Pancreas (tissue), 10 donors: ENCODE measurements at places on chromosomes 2 and 18. TPM values are rescaled to one million over a fixed set of nuclear protein-coding genes. Genes with fewer than 3 reads are reported as not detected.

The MEIS1 gene
- total RNA-seq = 61.6 TPM

GRCh38 chr2:190649798-190650390 lies 1.0 kb downstream of the NAB1 start:
- no peak for DNase-seq

DNA sequence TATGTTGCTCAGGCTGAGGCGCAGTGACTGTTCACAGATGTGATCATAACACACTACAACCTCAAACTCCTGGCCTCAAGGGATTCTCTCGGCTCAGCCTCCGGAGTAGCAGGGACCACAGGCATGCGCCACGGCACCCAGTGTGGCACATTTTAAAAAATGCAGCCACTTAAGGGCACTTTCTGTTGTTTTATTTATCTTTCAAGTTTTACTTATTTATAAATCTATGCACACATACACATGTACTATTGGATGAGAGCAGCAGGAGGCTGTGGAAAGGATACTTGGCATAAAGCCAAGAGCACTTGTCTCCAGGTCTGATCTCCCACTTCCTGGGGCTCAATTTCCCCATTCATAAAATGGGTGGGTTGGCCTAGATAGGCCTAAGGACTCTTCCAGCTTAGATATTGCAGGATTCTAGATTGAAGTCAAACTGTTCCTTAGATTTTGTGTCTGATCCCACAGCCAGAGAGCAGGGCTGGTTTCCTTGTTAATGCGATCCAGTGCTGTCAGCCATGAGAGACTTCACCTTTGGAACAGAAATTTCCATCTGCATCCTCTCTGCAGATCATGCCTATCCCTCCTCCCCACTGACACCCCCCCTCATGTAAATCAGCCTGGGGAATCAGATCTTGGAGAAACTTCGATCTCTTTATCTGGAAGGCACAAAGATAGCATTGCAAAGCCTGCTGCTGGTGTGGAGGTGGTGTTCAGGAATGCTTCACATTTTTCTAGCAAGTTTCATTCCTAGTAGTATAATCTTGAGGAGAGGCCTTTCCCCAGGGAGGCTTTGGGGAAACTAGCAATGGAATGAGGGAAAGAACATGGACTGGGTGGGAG lies 24.7 kb downstream of the PCBP1 start:
- no peak for DNase-seq

- peak; percentile 53 for DNase-seq
These were observed at the start of gene LRP1B for GRCh38 chr2:142131010-142131669. Gene LRP1B (minus strand): TSS chr2:142131016. CDS start chr2:142130729, 287 bp downstream.

GRCh38 chr2:153443106-153443505 lies 35.5 kb downstream of the RPRM start:
- no peak for DNase-seq

DNA sequence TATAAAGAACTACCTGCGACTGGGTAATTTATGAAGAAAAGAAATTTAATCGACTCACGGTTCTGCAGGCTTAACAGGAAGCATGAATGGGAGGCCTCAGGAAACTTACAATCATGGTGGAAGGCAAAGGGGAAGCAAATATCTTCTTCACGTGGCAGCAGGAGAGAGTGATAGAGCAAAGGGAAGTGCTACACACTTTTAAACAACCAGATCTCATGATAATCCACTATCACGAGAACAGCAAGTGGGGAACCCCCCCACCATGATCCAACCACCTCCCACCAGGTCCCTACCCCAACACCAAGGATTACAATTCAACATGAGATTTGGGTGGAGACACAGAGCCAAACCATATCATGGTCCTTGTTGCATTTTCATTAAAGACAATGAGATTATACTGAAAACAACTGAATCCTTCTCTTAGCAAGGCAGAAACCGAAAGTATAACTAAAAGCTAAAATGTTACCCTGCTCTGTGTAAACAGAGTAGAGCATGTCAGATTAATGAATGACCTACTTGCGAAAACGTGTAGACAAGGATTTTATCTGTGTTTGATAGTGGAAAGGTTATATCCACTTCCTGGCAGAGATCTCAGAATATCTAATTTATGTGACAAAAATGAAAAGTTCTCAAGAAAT lies 60.1 kb upstream of the RBBP8 start:
- no peak for DNase-seq

DNA sequence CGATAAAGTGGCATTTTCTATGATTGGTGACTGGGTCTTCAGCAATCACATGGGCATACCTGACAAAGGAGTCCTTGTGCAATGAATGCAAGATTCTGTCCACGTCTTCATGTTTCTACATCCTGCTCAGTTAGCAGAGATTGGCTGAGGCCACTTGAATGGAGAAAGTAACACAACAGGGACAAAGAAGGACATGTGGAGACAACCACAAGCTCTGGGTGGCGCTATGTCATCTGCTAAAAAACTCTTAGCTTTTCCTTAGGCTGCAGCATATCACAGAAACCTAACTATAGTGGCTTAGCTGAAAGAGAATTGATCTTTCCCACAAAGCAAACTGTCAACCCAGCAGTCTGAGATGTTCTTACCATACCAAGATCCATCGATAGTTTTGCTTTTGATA lies 1109.7 kb downstream of the SOCS6 start:
- DNase-seq = no peak

The LPIN1 gene
- total RNA-seq = 10.3 TPM

The CFAP210 gene
- 0.12 TPM for total RNA-seq

DNA sequence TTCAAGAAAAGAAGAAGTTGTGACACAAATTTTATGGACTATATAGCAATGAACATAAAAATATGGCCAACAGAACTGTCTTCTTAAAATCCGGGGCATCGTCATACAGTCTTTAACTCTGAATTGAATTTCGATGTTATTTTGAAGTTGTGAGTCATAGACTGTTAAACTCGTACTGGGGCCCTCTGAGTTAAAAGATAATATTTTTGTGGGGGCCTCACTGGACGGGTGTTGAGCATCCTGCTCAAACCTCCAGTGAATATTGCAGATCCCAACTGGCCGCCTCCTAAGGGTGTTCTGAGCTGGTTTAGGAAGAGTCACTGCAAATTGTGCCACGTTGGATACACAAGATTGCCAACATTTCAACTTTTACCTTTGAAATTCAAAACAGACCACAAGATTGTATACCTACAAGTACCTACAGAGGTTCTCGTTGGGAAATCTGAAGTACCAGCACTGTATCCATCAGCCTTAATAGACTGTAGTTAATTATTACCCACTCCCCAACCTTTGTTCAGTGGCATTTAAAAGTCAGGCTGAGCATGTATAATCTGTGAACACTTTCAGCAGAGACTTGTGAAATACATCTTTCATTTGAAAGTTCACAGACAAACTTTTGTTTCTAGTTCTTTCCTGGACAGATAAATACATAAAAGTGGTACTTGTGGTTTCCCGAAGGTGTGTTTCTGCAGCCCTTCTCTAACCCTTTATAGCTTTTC lies 27.8 kb downstream of the KLHL23 start:
- DNase-seq = no peak

The PROC gene
- not detected for total RNA-seq

DNA sequence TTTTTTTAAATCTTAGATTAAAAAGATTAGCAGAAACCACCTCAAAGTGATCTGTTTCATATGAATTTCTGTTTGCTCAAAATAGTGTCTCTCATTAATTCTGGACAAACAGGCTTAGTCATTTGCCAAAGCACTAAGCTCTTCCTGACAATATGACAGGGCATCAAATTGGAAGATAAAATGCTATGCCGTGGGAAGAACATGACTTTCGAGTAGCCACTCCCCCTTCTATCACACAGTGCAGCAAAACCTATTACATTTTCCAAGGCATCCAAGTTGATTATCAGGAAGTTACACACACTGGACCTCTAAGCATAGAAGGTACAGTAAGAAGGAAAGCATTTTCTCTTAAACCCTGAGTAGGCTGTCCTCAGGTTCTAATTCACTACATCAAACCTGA lies 89.5 kb downstream of the STK39 start:
- no peak for DNase-seq

DNA sequence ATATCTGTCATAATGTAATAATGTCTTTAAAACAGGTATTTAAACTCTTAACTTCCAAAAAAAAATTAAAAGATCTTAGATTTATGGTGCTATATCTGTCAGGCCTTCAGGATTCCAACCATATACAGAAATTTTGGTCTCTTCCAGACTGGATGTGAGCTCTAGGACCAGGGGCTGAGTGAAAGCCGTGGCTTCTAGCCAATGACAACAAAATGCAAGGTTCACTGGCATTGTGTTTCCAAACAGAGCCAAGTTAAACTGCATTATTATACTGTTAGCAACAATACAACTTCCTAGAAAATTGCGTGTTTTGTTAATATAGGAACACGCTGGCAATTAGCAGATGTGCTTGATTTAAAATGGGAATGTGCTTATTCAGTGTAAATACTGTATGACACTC lies 809.8 kb upstream of the SOX11 start:
- no peak for DNase-seq

- DNase-seq = no peak
These were observed 60.0 kb downstream of the ANKRD12 start for GRCh38 chr18:9196568-9196967.

The LBX2 gene
- total RNA-seq = 2.3 TPM

- no peak for DNase-seq
These were observed 67.3 kb downstream of the TMEM237 start for GRCh38 chr2:201575971-201576370.

The SKOR2 gene
- not detected for total RNA-seq

GRCh38 chr2:165147186-165148045 lies 56.4 kb downstream of the SCN3A start:
- DNase-seq = no peak
